ENCODE measurements at places on chromosomes 1 and 21.

GRCh38 chr1:182877842-182878241 lies 38.7 kb downstream of the DHX9 start:
- no peak for DNase-seq

- DNase-seq, result peak; percentile 43
Measured at GRCh38 chr1:198880397-198880796, 241.6 kb downstream of the PTPRC start.

GRCh38 chr1:53651356-53651755 lies 87.6 kb downstream of the GLIS1 start:
- no peak for DNase-seq

GRCh38 chr1:154386643-154387352 lies 18.3 kb upstream of the IL6R start:
- DNase-seq, result no peak

DNA sequence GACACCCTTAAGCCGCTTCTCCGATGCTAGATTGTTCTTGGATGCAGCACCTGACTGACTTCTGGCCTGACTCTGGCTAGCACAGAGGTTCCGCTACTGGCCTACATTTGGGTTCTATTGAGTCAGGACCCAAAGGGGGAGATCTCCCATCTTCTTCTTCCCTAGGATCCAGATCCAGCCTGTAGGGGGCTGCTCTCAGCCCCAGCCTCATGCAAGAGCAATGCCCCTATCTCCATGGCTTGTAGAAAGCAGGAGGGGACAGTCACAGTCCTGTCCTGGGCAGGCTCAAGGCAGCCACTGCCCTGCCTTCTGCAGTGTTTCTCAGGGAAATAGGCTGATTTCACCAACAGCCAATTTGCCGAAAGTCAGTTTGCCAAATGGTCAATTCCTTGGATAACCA lies 6.3 kb upstream of the ADAR start:
- DNase-seq, result no peak

DNA sequence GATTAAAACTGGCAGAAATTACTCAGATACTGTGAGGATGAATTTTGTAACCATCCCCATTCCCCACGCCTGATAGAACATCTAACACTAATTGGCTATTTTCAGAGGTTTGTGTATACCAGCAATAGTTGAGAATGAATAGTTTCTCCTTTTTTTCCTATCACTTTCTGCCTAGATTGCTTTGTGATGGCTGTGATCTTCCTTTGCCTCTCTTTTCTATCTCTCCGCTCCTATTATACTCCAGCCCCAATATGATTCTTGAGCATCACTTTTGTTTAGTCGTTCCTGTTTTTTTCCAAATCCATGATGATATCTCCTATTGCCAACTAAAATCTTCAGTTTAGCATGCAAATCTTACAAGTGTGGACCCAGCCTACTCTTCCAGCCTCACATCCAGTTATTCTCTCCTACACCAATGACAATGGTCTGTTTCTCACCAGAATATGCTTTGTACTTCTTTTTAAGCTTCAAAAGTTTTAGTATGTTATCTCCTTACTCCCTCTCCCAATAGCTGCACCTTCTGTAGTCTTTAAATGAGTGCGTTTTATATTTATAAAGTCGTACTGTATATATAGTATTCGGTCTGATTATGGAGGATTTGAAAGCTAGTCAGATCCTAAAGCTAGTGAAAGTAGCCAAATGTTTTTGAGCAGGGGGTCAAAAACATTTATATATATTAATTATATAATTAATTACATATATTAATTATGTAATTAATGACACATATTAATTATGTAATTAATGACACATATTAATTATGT lies 25.2 kb downstream of the MAGI3 start:
- peak; percentile 28 for DNase-seq

GRCh38 chr1:203204756-203205155 lies 18.3 kb upstream of the CHI3L1 start:
- no peak for DNase-seq

DNA sequence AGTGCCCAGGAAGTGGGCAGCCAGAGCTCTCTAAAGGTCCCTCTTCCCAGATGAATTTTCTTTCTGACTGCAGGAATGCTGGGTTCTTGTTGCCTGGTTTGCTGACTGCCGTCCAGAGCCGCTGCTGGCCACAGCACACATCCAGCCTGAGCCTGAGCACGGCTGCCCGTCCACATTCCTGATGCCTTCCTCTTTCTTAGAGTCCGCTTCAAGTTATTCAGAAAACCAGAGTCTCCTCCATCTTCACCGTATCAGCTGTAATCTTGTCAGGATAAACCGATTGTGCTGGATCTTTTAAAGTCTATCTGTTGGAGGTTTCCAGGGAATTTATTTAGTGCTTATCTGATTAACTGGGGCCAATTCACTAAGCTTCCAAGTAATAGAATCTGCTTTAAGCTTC lies 84.8 kb upstream of the BCAR3 start:
- DNase-seq, result no peak

DNA sequence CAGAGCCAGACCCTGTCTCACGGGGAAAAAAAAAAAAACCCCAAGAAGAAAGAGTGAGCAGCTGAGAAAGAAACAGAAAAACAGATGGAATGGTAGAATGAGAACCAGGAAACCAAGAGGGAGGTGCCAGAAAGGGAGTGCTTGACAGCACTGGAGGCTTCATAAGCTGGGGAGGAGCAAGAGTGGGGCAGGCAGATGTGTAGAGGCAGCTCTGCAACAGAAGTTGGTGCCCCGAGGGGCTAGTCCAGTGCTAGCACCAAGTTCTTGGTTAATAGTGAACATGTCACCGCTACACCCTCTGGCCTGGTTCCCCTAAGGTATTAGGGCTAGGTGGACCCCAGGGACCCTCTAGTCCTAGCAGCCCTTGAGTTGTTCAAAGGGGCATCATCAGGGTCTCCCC lies 98.0 kb downstream of the TGFBR3 start:
- no peak for DNase-seq

DNA sequence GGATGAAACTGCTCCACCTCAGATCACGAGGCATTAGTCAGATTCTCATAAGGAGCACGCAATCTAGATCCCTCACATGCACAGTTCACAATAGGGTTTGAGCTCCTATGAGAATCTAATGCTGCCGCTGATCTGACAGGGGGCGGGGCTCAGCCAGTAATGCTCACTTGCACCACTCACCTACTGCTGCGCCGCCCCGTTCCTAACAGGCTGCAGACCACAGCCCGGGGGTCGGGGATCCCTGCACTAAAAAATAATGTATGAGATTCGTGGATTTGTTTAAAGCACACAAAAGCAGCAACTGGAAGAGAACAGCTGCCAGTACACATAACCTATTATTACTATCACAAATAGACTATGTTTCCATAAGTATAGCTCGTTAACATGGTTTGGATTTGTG lies 72.9 kb downstream of the HLCS start:
- no peak for DNase-seq

- no peak for DNase-seq
Measured at GRCh38 chr1:183368213-183369108, 49.7 kb downstream of the NMNAT2 start.

DNA sequence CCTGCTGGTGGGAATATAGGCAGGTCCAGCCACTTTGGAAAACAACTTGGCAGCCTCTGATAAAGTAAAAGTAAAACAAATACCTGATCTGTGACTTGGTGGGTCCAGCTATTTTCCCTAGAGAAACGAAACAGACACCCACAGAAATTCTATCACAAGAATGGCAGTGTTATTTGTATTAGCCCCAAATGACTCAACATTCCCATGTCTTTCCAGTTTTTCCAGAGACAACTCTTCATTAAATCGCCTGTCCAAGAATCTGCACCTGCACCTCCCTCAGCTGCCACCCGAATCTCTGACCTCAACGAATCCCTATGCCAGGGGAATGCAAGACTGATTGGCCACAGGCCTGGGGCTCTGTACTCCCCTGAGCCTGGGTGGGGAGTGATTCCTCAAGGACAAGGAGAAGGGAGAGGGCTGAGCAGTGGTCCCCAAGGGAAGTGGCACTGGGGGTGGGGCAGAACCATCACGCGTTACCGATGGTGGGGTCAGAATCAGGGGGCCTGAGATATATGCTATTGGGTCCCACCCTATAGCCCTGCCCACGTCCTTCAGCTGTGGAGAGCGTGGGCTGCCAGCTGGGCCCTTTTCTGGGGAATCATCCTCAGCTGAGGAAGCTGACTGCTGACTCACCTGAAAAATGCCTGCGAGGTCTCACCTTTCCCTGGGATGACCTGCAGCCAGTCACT lies 553.0 kb downstream of the PTPRU start:
- DNase-seq, result no peak

- DNase-seq, result peak; percentile 70
Measured at GRCh38 chr1:60280256-60280655, 206.7 kb upstream of the C1orf87 start.

GRCh38 chr21:15199414-15200383 lies 134.9 kb upstream of the NRIP1 start:
- DNase-seq, result no peak

DNA sequence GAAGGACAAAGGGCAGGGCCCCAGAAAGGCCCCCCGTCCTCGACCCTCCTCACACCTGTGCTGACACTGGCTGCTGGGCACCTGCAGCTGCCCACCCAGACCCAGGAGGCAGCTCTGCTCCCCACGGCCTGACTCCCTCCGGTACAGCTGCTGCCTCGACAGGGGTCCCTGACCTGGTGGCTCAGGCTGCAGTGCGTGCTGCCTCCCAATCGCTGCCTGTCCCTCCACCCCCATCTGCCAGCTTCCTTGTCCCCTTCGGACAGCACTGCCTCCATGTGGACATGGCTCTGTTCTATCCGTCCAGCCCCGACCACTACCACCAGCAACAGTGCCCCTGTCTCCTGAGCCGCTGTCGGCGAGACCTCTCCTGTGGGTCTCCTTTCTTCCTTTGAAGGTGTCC lies 4.1 kb downstream of the NOC2L start:
- DNase-seq, result no peak

DNA sequence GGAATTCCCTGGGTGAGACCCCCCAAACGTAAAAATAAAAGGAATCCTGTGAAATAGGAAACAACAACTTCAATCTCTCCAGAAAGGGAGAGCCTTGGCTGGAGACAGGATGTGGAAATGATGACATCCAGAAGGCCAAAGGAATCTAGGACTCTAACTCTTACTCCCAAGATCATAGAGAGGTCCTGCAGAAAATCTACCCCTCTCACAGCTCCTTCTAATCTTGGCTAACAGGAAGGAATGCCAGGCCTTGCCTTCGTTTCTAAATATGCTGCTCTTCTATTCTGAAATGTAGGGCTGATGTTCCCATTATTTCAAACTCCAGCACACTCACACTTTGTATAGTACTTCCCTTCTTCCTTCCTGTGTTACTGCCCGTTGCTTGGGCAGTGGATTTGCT lies 40.7 kb downstream of the ARHGEF11 start:
- DNase-seq, result peak; percentile 18

Data from adipocyte (in vitro differentiated cells).